ENCODE measurements at places on chromosomes 3 and 15.
A peak's percentile ranks its signal among the peaks of the same experiment; 100 is the strongest.

DNA sequence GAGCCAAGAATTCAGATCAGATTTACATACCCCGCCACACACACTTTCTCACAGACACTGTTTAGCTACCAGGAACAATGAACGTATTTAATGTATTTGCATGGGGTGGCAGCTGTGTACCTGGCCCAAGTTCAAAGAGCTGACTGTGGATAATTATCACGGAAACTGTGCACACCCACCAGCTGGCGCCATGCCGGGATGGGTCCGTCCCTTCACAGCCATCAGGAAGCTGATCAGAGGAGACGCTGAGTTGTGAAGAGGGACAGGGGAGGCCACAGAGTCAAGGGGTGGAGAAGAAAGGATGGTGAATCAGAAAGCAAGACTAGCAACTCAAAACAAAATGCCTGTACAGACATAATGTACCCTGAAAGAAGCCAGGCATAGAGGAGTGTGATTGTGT, 13.1 kb upstream of the PLA2G4D start:
- DNase-seq, result peak; percentile 11

DNA sequence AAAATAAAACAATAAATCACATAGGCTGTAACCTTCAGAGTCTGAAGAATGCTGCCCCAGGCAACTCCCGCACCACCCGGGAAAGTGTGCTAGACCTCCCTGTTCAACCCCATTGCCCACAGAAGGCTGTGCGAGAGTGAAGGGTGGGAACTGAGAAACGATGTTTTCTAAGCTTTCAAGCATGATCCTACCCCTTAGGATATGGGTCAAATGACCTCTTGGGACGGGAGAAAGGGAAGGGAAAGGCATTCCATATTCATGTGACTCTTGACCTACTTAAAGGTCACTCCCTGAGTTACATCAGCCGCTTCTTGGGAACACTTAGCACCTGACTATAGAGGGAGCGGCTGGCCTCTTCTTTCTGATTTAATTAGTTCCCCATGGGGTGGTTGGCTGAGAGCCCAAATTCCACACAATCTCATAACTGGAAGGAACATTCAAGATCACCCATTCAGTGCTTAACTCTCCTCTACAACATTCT, 114.7 kb upstream of the SLC24A5 start:
- no peak for DNase-seq

DNA sequence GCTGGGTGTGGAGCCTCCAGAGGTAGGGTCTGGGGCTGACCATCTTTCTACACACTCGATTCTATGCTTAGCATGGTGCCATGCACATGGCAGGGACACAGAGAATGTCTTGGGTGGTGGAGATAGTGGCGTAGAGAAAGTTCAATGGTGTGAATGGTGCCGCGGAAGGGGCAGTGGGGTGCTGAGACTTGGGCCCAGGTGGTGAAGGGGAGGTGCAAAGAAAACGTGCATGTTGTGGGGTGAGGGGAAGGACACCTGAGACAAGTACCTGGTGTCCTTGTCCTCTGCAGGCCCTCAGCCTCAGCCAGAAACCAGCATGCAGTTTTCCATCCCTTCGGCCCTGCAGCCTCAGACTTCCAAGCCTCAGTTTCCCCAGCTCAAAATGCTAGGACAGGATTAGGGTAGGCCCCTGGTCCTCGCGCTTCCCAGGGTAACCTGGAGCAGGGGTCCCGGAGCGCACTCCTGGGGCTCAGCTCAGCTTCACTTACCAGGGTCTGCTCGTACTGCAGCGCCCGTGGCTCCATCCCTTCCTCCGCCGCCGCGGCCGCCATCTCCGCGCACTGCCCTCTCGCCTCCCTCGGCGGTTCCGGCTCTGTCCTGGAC, 375 bp downstream of the CLCN2 start:
- DNase-seq, result no peak

DNA sequence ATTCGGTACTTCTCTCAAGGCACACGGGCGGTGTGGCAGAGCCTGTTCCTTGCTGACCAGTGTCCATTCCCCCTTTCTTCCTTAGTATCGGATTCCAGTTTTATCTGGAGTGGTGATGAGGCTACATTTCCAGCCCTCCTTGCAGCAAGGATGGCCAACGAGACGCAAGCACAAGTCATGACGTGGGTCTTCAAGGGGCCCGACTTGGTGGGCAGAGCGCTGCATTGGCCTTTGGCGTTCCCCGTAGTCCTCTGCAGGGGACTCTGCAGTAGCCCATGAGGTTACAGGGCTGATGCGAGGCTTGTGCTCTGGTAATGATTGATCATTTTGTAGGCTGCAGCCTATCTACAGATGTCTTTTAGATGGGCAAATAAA, 194.5 kb downstream of the OPA1 start:
- no peak for DNase-seq

DNA sequence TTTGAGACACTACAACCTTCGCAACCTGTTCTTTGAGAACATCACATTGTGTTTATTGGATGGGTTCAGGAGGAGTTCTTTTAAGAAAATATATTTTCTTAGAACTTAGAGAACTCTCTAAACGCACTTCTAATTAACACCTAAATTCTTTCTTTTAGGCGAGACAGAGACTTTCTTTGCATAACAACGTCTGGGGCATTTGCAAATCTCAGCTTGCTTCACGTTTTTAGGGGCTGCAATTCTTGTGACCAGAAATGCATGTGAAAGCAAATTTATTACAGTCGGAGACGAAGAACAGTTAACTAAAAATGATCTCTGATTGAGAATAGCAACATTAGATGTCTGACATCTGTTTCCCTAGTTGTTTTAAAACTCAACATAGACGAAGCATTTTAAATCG, 568.3 kb upstream of the ZNF717 start:
- no peak for DNase-seq

- no peak for DNase-seq
Measured at GRCh38 chr3:9749296-9749644, 482 bp upstream of the OGG1 start.

DNA sequence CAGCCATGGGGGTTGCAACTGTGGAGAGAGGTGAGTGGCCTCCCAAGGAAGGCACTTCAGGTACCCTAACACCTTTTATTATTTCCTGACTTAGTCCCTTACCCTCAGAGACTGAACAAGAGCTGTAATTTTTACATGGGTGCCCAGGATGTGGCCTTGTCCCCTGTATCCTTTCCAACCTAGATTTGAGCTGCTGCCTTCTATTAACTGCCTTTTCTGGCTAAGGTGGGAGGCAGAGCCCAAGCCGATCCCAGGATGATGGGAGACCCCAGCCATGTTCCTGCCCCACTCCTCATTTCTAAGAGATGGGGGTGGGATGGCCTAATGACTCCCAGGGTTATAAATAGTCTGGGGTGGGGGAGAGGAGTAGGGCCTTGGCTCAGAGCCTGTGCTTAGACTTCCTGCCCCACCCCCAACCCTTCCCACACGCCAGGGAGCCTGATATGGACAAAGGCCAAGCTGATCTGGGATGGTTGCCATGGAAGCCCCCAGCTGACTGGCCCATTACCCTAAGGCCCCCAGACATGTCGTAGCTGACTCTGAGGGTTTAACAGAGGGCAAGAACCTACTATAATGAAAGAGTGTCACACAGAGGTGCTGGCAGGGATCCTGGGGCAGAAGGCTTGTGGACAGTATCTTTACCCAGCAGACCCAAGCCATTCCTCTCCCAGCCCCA, 1.9 kb downstream of the KLHDC8B start:
- no peak for DNase-seq

GRCh38 chr3:169619793-169620192, 43.7 kb downstream of the MECOM start:
- no peak for DNase-seq

DNA sequence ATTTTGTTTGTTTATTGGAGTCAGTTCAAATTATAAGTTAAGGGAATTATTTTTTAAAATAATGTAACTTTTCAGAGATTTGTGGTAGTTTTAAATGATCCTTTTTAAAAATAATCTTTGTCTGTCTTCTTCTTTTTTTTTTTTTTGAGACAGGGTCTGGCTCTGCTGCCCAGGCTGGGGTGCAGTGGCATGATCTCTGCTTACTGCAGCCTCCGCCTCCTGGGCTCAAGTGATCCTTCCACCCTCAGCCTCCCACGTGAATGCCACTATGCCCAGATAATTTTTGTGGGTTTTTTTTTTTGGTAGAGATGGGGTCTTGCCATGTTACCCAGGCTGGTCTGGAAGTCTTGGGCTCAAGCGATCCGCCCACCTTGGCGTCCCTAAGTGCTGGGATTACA, 12.6 kb downstream of the FNDC3B start:
- no peak for DNase-seq

DNA sequence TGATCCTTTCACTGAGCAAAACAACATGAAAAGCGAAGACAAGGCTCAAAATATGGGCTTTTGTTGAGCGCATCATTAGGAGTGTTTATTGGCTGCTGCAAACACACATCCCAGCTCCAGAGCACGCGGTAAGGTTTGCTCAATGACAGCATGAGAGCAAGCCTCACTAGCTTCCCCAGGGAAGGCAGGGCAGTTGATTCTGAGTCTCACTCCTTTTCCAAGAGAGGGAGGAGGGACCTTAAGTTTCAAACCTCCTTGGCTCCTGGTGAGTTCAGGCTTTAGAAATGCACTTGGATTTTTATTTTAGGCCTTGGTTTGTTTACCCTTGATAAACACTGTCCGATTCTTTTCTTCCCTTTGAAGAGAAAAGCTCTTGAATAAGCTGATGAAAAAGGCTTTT, 69.1 kb upstream of the CACNA2D3 start:
- no peak for DNase-seq

GRCh38 chr15:90230071-90230494, 3.7 kb downstream of the CIB1 start:
- no peak for DNase-seq

DNA sequence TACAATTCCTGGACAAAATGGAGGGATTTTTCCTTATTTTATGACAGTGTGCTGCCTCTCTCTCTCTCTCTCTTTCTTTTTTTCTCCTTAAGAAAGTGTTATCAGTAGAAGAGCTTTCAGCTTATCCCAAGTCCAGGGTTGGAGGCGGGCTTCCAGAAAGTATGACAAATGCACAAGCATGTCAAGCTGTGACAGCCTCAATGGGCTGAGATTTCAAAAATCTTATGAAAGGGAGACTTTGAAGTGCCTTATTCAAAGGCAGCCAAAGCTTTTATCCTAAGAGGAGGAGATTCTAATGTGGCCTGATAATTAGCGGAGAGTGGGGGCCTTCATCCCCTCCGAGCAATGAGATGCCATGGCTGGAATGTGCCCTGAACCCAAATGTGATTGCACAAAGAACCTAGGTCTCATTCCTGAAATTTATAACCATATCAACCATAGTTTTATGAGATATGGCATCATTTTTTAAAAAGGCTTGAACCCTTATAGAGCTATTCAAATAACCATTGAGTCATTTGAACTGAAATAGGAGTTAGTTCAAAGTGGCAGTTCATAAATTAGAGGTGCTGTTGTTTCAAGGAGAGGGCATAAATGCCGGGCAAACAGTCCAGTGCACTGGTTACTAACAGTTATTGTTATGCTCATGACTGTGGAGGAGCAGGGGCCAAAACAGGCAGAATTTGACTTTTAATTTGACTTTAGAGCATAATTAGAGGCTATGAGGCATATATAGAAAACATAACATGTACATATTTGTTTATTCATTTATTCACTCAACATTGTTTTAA, 261.6 kb upstream of the THRB start:
- no peak for DNase-seq

Measured in CD4-positive, CD25-positive, alpha-beta regulatory T cell (primary cell).